ENCODE measurements at places on chromosomes 16 and 17.

DNA sequence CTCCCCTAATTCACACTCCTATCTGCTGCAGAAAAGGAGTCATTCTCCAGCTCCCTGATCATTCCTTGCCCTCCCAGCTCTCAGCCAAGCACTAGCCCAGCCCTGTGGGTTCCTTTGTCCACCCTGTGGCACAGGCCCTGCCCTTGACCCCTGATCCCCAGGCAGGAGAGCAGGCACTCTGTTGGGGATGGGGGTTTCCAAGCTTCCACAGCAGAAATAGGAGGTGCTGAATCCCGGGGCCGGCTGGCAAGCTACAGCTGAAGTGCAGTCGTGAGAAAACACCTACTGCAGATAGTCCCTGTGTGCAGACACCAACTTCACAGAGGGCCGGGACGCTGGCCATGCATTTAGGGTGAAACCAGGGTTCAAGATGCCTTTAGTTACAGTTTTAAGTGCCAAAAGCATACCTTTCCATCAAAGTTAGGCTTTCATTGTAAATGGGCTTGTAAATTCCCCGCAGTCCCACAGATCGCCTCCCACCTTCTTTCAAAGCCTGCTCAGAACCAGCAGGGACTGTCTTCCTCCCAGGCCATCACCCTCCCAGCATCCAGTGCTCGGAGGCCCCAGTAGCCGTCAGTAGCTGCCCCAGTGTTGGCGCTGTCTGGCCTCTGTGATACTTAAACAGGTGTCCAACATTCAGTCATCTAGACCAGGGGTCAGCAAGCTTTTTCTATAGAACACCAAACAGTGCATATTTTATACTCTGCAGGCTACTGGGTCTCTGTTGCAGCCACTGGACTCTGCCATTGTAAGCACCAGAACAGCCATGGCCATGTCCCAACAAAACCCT lies 10.6 kb downstream of the CPSF4L start:
- DNase-seq: no peak

- no peak for DNase-seq
These were observed 3.6 kb downstream of the LRRC75A start for GRCh38 chr17:16488186-16488967.

DNA sequence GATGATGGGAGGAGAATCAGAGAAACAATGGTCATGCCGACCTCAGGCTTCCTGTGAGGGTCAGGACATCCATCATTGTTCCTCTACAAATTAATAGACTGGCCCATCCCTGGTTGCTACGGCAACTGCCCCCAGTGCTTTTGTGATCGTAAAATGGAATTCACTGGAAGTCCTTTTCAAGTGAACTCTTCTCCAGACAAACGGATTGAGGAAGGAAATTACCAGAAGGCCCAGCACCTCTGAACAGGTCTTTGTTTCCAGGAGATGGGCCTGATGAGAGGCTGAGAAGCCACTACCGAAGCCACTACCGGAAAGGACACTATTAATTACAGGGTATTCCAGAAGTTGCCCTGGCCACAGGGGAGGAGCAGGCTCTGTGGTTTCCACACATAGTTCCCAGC lies 126.0 kb downstream of the MGAT5B start:
- no peak for DNase-seq

DNA sequence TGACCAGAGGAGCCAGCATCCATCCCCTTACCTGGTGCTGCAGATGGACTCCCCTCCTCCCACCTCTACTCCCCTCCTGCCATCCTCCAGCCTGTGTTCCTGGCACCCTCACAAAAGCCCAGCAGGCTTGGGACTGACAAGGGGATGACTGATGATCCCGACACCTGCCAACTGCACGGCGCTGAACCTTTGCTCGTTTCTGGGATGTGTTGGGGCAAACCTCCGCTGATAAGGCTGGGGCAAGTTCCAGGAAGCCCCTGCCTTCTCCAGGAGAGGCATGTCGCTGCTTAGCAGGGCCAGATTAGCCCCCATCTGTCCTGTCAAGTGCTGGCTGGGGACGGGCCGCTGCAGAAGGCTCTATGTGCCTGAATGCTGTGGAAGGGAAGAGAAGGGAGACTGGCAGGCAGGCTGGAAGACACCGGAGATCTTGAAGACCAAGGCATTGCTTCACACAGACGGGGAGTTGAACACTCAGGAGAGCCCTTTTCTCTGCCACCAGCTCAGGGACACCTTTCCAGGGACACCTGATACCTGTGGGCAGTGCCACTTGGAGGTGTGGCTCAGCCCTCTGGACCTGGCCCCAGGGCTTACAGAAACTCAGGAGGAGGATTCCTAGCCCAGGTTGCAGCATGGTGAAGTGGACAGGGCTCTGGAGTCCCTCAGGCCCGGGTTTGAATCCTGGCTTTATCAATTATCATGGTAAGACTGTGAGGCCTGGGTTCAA lies 973 bp upstream of the KRT15 start:
- DNase-seq: no peak

DNA sequence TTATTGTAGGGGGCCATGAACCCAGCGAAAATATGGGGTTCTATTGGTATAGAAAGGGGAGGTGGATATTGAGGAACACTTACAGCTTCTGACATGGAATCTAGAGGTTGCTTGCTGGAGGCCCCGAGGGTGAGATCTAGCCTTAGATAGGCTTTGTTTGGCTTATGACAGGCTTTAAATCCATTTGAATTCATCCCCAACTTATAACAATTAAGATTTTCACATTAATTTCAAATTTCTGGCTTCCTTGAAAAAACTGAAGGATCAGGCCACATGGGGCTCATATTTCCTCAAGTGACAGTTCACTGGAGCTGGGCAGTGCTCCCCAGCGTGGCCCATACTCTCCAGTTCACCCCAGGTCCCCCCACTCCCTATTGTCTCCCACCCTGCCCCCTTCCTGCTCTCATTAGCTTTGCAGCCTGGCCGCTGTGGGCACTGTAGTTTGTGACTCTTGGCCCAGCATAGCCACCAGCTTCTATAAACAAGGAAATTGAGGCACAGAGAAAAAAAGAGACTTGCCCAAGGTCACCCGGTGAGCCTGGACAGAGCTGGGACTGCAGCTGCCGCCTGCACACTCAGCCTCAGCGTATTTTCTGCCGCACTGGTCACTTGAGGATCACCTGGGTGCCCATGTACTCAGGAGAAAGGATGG lies 19.8 kb upstream of the ADGRG1 start:
- no peak for DNase-seq

Measured in iris pigment epithelial cell (primary cell).